Osteoblast (primary cell): ENCODE measurements at places on chromosomes 12 and 14. TPM values are rescaled to one million over a fixed set of nuclear protein-coding genes. Genes with fewer than 3 reads are reported as not detected.

DNA sequence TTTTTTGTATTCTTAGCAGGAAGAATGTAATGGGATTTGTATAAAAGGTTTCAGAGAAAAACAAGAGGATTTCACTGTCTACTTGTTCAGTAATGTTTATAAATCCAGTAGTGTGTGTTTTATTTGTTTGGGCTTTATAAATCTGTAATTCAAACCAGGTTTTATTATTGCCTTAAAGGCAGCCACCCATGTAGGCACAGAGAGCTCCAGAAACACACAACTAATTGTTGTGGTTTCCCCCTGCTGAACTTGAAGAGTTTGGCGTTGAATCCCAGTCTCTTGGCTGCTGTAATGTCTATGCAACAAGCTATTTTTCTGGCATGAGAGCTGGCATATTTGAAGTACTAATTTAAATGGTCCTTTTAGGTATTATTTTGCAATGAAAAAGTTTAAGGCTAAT lies 63.4 kb upstream of the SLCO1C1 start:
- H3K4me1 ChIP-seq: peaks cover 28% of the 10 kb centered on the region
- H3K4me3 ChIP-seq: no peak overlapping the region
- H3K27me3 ChIP-seq: no peaks in the 10 kb centered on the region

DNA sequence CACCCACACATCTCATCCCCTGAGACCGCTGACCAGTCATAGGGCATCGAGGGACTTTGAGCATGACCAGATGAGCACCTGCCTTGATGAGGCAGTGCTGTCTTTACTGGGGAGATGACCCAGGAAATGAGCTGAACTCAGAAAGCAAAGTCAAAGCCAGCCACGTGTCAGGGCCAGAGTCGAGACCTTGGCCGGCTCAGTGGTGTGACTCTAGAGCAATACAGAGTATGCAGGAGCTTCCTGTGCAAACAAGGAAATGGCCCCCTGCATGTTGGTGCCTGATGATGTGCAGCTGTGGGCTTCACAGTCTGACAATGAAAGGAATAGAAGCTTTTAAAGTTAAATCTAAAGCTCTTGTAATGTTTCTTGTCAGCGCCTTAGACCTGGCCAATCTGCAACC lies 332.9 kb downstream of the PCNX1 start:
- no peak for DNase-seq
- no peaks in the 10 kb centered on the region for H3K27me3 ChIP-seq
- H3K27ac ChIP-seq: no peak overlapping the region
- H3K4me3 ChIP-seq: no peak overlapping the region
- H3K4me1 ChIP-seq: peaks cover 33% of the 10 kb centered on the region
- no peaks in the 10 kb centered on the region for H3K36me3 ChIP-seq

DNA sequence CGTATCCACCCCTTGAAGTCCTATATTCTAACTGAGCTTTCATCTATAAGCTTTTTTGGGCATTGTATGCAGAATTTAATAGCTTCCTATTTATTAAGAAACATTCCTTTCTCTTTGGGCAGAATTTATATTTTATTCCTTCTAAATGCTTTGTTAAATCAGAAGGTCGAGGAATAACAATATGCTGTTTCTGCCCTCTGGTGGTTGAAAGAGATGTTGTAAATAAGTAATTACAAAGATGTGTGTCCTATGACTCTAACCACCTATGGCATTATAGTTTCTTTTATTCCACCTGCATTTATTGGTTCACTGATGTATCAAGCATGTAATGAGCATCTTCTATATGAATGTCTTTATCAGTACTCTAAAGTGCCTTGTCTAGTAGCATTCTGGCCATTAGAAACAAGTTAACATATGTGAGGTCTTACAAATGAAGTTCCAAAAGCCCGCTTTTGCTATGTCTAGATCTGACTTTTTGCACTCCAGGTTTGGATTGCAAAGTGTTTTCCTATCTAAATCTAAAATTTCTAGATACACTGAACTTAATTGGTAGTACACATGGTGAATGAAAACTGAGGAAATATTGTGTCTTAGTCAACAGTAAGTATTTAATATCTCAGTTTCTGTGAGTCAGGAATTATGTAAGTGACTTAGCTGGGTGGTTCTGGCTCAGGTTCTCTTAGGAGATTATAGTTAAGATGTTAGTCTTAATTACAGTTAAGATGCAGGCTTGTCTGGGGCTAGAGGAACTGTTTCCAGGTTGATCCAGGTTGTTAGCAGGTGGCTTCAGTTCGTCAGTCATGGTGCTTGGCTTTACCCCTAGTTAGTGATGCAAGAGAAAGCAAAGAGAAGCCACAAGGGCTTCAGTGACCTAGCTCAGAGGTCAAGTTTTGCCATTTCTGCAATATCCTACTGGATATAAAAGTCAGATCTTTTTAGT lies 57.5 kb downstream of the PLEKHA5 start:
- H3K27ac ChIP-seq: no peak overlapping the region
- H3K4me3 ChIP-seq: no peak overlapping the region
- H3K36me3 ChIP-seq: no peaks in the 10 kb centered on the region
- no peaks in the 10 kb centered on the region for H3K27me3 ChIP-seq
- H3K4me1 ChIP-seq: peaks cover 32% of the 10 kb centered on the region

DNA sequence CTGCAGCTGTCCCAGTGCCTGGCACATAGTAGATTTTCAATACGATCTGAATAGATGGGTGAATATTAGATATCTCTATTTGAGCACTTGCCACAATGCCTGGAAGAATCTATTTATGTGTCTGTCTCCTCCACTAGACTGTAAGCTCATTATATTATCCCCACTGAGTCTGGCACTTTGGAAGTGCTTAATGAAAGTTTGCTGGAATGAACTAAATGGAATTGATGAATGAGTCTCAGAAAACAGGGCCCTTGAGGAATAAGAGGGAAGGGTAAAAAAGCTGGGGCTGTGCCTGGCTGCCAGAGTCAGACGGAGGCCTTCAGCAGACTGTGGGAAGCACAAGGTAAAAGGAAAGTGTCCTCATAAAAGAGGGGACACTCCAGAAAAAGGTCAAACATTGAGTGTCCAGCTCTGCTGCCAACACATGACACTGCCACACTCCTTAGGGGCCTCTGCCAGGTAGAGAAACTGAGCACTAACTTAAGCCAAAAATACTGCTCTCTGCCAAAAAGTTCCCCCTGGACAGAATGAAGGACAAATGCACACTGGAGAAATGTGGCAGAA lies 39.3 kb downstream of the GLT8D2 start:
- H3K4me3 ChIP-seq: no peak overlapping the region
- no peaks in the 10 kb centered on the region for H3K27me3 ChIP-seq
- DNase-seq: peak; percentile 14
- H3K36me3 ChIP-seq: peaks cover 5% of the 10 kb centered on the region
- peak overlapping the region; percentile 36 for H3K27ac ChIP-seq

DNA sequence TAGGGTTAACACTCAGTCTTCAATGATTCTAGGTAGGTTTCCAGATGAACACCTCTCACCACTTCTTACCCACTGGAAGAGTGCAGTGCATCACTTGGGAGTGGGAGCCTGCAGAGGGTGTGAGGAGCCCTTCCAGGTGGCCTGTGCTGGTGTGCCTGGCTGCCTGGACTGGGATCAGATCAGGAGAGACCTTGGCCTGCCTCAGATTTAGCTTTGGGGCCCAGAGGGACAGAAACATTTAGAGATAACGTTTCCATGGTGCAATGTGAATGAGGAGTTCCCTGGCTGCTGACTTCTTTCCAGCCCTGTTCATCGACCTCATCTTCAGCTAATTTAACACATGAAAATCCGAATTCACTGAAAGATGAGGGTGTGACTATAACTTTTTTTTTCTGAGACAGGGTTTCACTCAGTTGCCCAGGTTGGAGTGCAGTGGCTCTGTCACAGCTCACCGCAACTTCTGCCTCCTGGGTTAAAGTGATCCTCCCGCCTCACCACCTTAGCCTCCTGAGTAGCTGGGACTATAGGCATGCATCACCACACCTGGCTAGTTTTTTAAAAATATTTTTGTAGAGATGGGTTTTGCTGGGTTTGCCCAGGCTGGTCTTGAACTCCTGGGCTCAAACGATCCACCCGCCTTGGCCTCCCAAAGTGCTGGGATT lies 53.6 kb downstream of the SUSD6 start:
- peaks cover 31% of the 10 kb centered on the region for H3K4me1 ChIP-seq
- H3K4me3 ChIP-seq: no peak overlapping the region
- peaks cover under 1% of the 10 kb centered on the region for H3K36me3 ChIP-seq
- no peaks in the 10 kb centered on the region for H3K27me3 ChIP-seq

- no peaks in the 10 kb centered on the region for H3K27me3 ChIP-seq
- H3K4me3 ChIP-seq: peak overlapping the region; percentile 23
- H3K27ac ChIP-seq: peak overlapping the region; percentile 30
Measured at GRCh38 chr14:24900269-24901100, 149.5 kb downstream of the STXBP6 start.

GRCh38 chr12:15782667-15783066 lies 6.5 kb downstream of the EPS8 start:
- peaks cover 85% of the 10 kb centered on the region for H3K4me1 ChIP-seq
- peaks cover 20% of the 10 kb centered on the region for H3K36me3 ChIP-seq
- no peak for DNase-seq
- no peaks in the 10 kb centered on the region for H3K27me3 ChIP-seq
- peak overlapping the region; percentile 43 for H3K4me3 ChIP-seq

DNA sequence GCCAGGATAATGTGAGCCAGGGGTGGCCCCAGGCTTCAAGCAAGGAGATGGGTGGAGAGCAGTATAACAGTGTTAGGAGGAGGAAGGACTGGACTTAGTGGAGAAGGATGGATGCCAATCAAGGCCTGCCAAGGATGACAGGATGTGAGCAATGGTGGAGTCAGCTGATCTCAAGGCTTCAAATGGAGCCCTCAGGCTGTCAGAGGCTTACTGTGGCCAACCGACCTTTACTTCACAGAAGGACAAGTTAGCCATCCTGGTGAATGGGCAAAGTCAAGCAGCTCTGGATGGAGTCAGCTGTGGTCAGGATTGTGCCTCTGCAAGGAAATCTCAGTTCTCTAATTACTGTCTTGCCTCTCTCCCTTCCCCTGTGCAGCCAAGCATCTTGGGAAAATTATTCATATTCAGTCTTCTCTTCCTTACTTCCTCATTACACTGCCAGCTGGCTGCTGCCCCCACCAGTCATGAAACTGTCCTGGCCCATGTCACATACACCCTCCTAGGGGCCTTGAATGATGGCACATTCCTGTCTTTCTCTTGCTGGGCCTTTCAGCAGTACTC lies 7.6 kb upstream of the STAT6 start:
- no peak overlapping the region for H3K4me3 ChIP-seq
- no peaks in the 10 kb centered on the region for H3K27me3 ChIP-seq
- peaks cover 17% of the 10 kb centered on the region for H3K4me1 ChIP-seq
- no peaks in the 10 kb centered on the region for H3K36me3 ChIP-seq
- H3K27ac ChIP-seq: peak overlapping the region; percentile 56

DNA sequence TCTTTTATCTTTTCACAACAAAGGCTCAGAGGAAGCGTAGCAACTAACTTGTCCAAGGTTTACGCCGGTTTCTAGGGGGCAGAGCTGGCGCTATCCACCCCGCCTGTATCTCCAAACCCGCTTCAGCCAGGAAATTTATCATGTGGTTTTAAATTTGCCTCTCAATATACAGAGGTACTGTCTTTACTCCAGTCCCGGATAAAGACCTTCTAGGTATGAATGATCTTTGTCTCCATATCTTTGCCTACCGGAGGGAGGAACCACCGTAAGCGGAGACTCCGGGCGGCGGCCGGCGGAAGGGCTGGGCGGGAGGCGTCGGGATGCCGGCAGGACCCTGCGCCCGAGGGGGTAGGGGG lies 693 bp upstream of the RIMKLB start:
- H3K4me1 ChIP-seq: peaks cover 18% of the 10 kb centered on the region
- peak overlapping the region; percentile 39 for H3K27ac ChIP-seq
- H3K4me3 ChIP-seq: peak overlapping the region; percentile 92
- peaks cover 5% of the 10 kb centered on the region for H3K36me3 ChIP-seq
- no peaks in the 10 kb centered on the region for H3K27me3 ChIP-seq
- no peak for DNase-seq

DNA sequence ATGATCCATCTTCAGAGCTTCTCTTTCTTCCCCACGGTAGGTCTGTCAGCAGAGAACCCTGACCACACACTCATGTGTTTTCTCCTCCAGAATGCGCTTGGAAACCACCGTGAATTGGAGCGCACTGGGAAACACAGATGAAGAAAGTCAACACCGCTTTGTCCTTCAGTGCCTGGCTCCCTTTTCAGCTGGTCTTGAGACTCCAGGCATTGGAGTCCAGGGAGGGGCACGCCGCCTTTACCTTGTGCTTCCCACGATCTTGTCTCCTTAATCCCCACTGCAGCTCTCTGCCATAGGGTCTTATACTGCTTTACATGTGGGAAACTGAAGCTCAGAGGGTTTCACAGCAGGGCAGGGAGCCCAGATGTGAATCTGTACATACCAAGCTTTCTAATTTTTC lies 1.1 kb downstream of the FAM90A1 start:
- DNase-seq: no peak
- H3K4me1 ChIP-seq: peaks cover 2% of the 10 kb centered on the region
- no peaks in the 10 kb centered on the region for H3K36me3 ChIP-seq
- no peaks in the 10 kb centered on the region for H3K27me3 ChIP-seq
- no peak overlapping the region for H3K27ac ChIP-seq

GRCh38 chr12:57723630-57723962 lies 14.9 kb downstream of the AGAP2 start:
- H3K4me3 ChIP-seq: no peak overlapping the region
- peaks cover 12% of the 10 kb centered on the region for H3K36me3 ChIP-seq
- DNase-seq: peak; percentile 65
- peaks cover 5% of the 10 kb centered on the region for H3K27me3 ChIP-seq

DNA sequence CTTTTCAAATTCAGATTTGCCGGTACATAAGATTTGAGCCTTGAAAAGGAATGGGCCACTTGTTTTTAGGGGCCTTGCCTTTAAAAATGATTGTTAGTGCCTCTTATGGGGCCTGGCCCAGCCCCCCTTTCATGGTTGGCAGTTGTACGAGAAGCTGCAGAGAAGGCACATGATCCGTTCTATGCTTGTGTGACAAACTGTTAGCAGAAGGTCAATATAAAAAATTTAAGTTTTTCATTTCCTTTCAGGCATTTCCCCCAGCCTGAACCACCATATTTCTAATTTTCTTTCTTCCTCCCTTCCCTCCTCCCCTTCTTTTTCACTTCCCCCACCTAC lies 119.1 kb downstream of the PLXNC1 start:
- no peak overlapping the region for H3K27ac ChIP-seq
- H3K27me3 ChIP-seq: no peaks in the 10 kb centered on the region
- DNase-seq: peak; percentile 69
- H3K4me1 ChIP-seq: peaks cover 18% of the 10 kb centered on the region
- no peak overlapping the region for H3K4me3 ChIP-seq

- H3K4me1 ChIP-seq: no peaks in the 10 kb centered on the region
- DNase-seq: no peak
- H3K4me3 ChIP-seq: no peak overlapping the region
- peaks cover 19% of the 10 kb centered on the region for H3K36me3 ChIP-seq
- H3K27me3 ChIP-seq: no peaks in the 10 kb centered on the region
- no peak overlapping the region for H3K27ac ChIP-seq
Measured at GRCh38 chr12:77016606-77017005, 48.8 kb downstream of the E2F7 start.

GRCh38 chr12:10663869-10664268 lies 10.0 kb downstream of the STYK1 start:
- H3K27ac ChIP-seq: no peak overlapping the region
- DNase-seq: no peak
- H3K4me1 ChIP-seq: no peaks in the 10 kb centered on the region
- H3K36me3 ChIP-seq: no peaks in the 10 kb centered on the region

Gene TMEM119
- total RNA-seq: 359 and 362 TPM in 2 replicates

Gene PGF
- total RNA-seq: 16.3 and 24.5 TPM in 2 replicates

Gene SETD3
- 58.6 and 65.1 TPM in 2 replicates for total RNA-seq

Gene BEGAIN
- total RNA-seq: 1.1 TPM in 1 of 2 replicates, not detected in the other

Gene TBX3
- total RNA-seq: 11.9 and 14.1 TPM in 2 replicates

Gene SLC4A8
- 1.2 and 2.9 TPM in 2 replicates for total RNA-seq

Gene OR6C70
- not detected in 2 replicates for total RNA-seq

Gene MYH7
- total RNA-seq: not detected in 2 replicates
